T-helper 9 cell (primary cell): ENCODE measurements at places on chromosomes 7 and 10.

- DNase-seq, result no peak
These were observed 194.0 kb downstream of the PPP1R9A start for GRCh38 chr7:95101422-95101821.

GRCh38 chr10:75058161-75058560 is 53.3 kb upstream of the SAMD8 start:
- no peak for DNase-seq

DNA sequence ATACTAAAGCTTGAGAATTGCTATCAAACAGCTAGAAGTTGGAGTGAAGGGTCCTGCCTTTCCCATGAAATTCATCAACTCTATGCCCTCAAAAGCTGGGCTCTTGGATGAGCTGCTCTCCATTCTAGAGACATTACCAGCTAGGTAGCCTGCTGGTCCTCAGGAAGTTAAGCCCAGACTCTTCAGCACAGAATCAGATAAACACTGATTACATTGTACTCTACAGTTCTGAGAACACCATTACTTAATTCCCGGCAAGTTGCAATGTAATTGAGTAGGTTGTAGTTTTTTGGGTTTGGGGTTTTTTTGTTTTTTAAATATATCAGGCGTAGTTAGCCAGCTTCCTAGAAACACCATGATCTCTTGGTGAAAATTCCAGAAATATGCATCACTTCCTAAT is 84.1 kb upstream of the PIK3CG start:
- no peak for DNase-seq

DNA sequence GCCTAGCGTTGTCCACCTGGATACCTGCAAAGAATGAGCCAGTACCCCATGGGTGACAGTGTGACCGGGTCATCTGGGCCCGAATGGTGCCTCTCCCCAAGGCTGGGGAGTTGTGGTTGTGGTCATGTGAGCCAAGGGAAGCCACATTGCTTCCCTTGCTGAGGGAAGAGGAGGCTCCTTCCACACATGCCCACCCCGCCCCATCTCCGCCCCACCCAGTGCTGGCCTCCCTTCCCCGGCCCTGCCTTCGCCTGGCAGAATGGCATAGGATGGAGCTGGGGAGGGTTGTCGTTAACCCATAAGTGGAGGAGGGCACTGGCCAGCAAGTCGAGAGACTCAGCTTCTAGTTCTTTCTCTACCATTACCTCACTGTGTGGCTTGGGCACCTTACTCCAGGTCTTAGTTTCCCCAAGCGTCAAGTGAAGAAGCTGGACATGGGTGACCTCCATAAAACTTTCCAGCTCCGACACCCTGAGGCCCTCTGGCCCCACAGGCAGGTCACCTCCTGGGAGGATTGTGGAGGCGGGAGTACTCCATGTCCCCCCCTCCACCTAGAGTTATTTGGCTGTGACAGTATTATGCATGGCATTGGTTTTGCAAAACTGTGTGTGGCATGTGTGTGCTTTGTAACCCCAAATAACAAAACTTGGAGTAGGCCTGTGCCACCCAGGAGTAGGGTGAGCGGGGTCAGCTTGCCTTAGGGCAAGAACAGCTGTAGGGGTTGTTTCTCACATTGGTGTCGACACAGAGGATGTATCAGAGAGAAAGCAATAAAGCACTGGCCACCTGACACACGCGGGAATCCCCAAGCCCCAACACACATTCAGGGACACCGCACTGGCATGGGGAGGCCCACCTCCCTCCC is 90.5 kb upstream of the MACROH2A2 start:
- no peak for DNase-seq

DNA sequence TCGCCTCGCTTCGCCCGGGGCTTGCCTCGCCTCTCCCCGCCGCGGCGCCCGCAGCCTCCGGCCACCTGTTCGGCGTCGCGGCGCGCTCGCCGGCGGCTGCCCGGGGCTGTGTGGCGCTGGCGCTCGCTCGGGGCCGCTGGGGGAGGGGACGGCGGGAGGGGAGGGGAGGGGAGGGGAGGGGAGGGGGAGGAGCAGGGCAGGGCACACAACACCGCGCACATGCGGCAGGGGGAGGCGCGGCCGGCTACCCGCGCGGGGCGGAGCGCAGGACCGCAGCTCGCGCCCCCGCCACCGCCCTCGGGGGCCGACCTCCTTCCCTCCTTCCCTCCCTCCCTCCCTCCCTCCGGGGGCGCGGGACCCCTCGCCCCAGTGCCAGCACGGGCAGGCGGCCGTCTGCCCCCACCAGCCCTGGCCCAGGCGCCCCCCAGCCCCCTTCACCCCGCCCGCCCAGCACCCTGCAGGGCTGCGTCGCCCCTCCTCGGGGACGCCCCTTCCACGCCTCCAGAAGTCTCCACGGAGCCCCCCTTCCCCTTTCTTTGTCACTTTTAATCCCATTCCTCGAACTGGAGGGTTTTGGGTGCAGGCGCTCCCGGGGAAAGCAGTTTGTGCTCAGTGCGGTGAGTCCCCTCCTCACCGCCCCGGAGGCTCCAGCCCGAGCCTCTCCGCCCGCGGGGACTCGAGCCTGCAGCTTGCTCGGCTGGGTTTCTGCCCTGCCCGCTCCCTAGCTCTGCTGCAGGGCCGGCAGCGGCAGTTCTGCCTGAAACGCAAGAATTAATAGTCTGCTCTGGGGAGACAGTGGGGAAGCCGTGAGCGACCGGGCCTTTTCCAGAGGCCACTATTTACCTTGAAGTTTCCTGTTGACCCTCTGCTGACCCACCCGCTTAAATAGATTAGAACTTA is at the start of gene PARD3:
Gene PARD3, minus strand, starts transcription at position 112 of the 900 bp plus-strand sequence. CDS start 301 bp downstream, outside the sequence.
- DNase-seq, result no peak
